ENCODE measurements at places on chromosomes 6 and 20. TPM values are rescaled to one million over a fixed set of nuclear protein-coding genes. Genes with fewer than 3 reads are reported as not detected.

DNA sequence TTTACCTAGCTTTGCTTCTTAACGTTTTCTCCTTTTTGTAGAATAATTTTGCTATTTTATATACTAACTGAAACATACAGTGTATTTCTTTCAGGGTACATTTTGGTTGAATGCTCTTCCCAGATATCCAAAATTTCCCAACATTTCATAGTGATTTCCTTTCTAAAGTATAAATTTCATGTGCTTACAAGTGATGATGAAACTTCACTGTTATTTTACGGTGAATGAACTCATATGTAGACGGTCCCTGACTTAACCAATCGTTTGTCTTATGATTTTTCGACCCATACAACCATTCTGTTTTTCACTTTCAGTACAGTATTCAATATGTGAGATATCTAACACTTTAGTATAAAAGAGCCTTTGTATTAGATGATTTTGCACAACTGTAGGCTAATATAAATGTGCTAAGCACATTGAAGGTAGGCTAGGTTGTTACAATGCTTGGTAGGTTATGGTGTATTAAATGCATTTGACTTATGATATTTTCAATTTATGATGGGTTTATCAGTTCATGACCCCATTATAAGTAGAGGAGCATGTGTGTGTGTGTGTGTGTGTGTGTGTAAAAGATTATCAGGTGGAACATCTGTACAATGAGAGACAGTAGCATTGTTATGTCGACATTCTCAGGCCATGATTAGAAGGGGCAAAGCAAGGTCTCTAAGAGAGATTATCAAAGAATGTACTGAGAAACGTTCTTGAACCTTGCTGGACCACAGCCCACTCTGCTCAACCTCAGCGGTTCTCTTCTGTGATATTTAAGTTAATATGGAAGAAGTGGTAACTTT lies 20.9 kb downstream of the HIVEP1 start:
- no peak for DNase-seq
- peaks cover 60% of the 10 kb centered on the region for H3K36me3 ChIP-seq
- H3K27me3 ChIP-seq: no peaks in the 10 kb centered on the region
- H3K4me1 ChIP-seq: peaks cover 54% of the 10 kb centered on the region
- H3K27ac ChIP-seq: no peak overlapping the region
- no peak overlapping the region for H3K4me3 ChIP-seq

DNA sequence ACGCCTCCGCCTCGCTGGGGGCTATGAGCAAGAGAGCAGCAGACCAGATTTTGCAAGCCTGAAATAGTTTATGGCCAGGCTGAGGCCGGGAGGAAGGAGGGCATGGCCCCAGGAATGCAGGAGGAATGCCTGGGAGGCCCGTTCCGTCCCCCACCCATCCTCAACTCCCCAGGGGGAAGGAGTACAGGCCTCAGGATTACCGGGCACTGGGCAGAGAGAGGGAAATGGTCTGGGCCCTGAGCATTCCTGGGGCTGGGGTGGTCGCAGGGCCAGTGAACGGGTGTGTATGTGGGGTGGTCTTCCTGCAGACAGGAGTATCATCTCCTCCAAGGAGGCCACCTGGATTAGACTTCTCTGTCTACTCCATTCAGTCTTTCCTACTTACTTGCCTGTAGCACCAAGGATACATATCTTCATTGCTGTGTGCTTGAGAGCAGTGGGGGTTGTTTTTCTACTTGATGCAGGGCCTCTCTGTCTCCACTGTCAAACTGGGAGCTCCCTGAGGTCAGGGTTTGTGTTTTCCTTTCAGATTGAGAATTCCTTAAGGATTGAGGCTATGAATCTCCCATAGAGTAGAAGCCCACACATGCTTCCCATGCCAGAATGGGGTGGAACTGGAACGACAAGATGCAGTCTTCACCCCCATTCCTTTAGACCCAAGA lies 81.3 kb downstream of the VEGFA start:
- no peak overlapping the region for H3K27ac ChIP-seq
- DNase-seq: no peak
- no peaks in the 10 kb centered on the region for H3K36me3 ChIP-seq

GRCh38 chr6:25637960-25638434 lies 14.0 kb upstream of the SCGN start:
- H3K4me3 ChIP-seq: no peak overlapping the region
- no peak for DNase-seq
- H3K36me3 ChIP-seq: no peaks in the 10 kb centered on the region
- no peak overlapping the region for H3K27ac ChIP-seq
- H3K4me1 ChIP-seq: no peaks in the 10 kb centered on the region
- peaks cover 31% of the 10 kb centered on the region for H3K27me3 ChIP-seq

- no peak overlapping the region for H3K4me3 ChIP-seq
- H3K4me1 ChIP-seq: peaks cover 32% of the 10 kb centered on the region
- H3K27me3 ChIP-seq: no peaks in the 10 kb centered on the region
- H3K27ac ChIP-seq: no peak overlapping the region
- peaks cover 63% of the 10 kb centered on the region for H3K36me3 ChIP-seq
These were observed 14.3 kb downstream of the THEMIS start for GRCh38 chr6:127886603-127887002.

- peaks cover 2% of the 10 kb centered on the region for H3K36me3 ChIP-seq
- H3K4me3 ChIP-seq: no peak overlapping the region
- no peak for DNase-seq
- peaks cover 8% of the 10 kb centered on the region for H3K4me1 ChIP-seq
- H3K27me3 ChIP-seq: peaks cover 13% of the 10 kb centered on the region
These were observed 11.4 kb downstream of the BFSP1 start for GRCh38 chr20:17519606-17520285.

DNA sequence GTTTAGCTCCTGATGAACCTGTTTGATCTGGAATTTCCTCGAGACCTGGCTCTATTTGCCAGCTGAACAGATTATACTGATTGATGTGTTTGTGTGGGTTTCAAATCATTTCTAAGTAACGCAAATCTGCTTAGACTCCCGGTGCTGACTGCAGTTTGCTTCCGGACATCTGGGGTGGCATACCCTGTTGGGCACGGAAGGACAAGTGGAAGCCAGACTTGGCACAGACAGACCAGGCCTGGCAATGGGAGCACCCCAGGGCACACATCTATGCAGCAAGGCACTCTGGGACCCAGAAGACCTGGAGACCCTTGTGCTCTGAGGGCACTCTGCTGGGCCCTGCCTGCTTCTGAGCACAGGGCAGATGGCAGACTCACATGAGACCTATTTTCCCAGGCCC lies 433.7 kb upstream of the CHD6 start:
- H3K4me1 ChIP-seq: no peaks in the 10 kb centered on the region
- DNase-seq: no peak
- no peak overlapping the region for H3K27ac ChIP-seq
- no peak overlapping the region for H3K4me3 ChIP-seq
- no peaks in the 10 kb centered on the region for H3K27me3 ChIP-seq
- H3K36me3 ChIP-seq: no peaks in the 10 kb centered on the region

DNA sequence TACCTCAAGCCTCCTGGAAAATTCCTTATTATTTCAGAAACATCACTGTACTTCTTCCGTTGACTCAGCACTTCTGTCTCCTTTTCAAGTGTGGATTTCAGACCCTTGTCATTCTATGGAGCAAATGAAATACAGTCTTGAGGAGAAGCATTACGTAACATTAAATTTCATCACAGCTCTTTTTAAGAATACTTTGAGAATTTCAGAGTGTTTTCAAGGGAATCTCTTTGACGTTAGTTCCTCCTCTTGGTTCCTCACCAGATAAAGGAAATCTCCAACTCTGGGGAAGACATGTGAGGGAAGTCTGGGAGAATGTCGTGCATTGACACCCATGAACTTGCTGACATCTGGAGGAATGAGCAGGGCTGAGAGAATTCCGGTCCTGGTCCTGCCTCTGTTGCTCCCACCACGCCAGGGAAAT lies 32.3 kb downstream of the UST start:
- DNase-seq: peak; percentile 45
- no peak overlapping the region for H3K27ac ChIP-seq
- H3K36me3 ChIP-seq: no peaks in the 10 kb centered on the region
- no peak overlapping the region for H3K4me3 ChIP-seq
- H3K27me3 ChIP-seq: peaks cover 14% of the 10 kb centered on the region
- H3K4me1 ChIP-seq: peaks cover 3% of the 10 kb centered on the region

- no peak overlapping the region for H3K27ac ChIP-seq
- H3K4me3 ChIP-seq: no peak overlapping the region
- H3K36me3 ChIP-seq: no peaks in the 10 kb centered on the region
- no peaks in the 10 kb centered on the region for H3K4me1 ChIP-seq
These were observed 19.1 kb upstream of the TSHZ2 start for GRCh38 chr20:52953020-52953419.

GRCh38 chr20:50724112-50724725 lies 7.2 kb upstream of the PARD6B start:
- no peaks in the 10 kb centered on the region for H3K36me3 ChIP-seq
- DNase-seq: no peak
- no peak overlapping the region for H3K27ac ChIP-seq
- peaks cover 11% of the 10 kb centered on the region for H3K4me1 ChIP-seq
- no peaks in the 10 kb centered on the region for H3K27me3 ChIP-seq
- no peak overlapping the region for H3K4me3 ChIP-seq

- no peaks in the 10 kb centered on the region for H3K36me3 ChIP-seq
- no peak overlapping the region for H3K27ac ChIP-seq
- H3K4me1 ChIP-seq: peaks cover 22% of the 10 kb centered on the region
- DNase-seq: peak; percentile 56
- H3K27me3 ChIP-seq: peaks cover 41% of the 10 kb centered on the region
These were observed 1.4 kb downstream of the LRFN2 start for GRCh38 chr6:40585651-40586269.

DNA sequence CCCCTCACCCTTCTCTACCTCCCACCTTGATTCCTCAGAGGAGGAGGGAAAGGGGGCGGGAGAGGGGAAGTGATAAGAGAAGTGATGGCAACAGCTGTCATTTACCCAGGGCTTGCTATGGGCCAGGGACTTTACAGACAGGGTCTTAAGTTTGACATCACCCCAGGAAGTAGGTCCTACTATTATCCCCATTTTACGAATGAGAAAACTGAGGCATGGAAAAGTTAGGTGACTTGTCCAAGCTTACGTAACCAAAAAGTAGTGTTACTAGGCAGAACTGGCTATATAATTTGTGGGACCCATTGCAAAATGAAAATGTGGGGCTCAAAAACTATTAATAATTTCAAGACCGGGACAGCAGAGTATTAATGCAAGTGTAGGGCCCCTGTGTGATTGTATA lies 10.5 kb upstream of the FANCE start:
- no peak for DNase-seq
- H3K36me3 ChIP-seq: no peaks in the 10 kb centered on the region
- no peaks in the 10 kb centered on the region for H3K27me3 ChIP-seq
- H3K4me3 ChIP-seq: no peak overlapping the region

DNA sequence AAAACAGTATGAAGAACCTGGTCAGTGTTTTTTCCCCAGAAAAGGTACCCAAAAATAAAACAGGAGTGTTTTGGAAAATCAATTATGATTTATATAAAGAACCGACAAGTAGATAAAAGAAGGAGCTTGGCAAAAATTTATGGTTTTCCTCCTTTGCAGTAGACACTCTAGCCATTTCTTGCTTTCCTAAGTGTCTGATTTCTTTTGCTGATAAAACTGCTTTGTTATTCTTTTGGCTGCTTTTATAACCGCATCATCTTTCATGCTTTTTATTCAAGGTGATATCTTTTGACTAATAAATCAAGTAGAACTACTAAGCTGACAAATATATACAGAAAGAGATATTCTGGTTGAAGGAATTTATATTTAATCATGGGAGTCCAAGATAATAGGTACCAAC lies 16.6 kb downstream of the ATG5 start:
- peaks cover 40% of the 10 kb centered on the region for H3K36me3 ChIP-seq
- peaks cover 31% of the 10 kb centered on the region for H3K4me1 ChIP-seq
- H3K4me3 ChIP-seq: no peak overlapping the region
- no peak overlapping the region for H3K27ac ChIP-seq

DNA sequence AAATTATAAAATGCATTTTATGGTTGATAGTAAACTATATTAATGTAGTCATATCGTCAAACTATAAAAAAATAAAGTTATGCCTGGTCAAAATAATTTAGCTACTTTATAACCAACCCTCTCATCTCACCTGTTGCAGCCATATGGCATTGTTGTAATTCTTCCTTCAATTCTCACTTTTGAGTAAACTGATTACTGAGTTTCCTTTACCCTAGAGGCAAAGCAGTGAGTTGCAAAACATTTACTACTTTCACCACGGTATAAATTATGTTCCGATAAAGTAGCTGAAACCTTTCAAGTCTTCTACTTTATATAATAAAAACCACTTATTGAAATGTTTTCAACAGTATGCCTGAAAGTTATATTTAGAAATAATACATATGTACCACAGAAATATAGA lies 113.8 kb downstream of the AHI1 start:
- no peak overlapping the region for H3K27ac ChIP-seq
- H3K36me3 ChIP-seq: peaks cover 17% of the 10 kb centered on the region
- no peaks in the 10 kb centered on the region for H3K27me3 ChIP-seq
- H3K4me3 ChIP-seq: no peak overlapping the region

DNA sequence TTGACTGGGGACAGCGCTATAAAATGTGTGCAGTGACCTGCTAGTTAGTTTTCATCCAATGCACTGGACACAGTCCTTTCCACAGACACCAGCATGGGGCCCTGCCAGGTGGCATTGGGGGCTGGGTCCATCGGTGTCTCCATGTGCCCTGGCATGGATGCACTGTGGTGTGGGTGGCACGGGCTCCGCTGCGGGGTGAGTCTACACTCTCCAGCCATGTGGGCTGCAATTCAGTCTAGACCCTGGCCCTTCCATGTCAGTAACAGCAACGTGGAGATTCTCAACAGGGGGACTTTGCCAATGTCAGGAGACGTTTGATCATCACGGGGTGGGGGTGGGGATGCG lies 100.0 kb downstream of the RAMACL start:
- DNase-seq: no peak
- no peaks in the 10 kb centered on the region for H3K27me3 ChIP-seq
- H3K4me3 ChIP-seq: no peak overlapping the region
- peaks cover 12% of the 10 kb centered on the region for H3K36me3 ChIP-seq
- H3K4me1 ChIP-seq: peaks cover 13% of the 10 kb centered on the region
- no peak overlapping the region for H3K27ac ChIP-seq

DNA sequence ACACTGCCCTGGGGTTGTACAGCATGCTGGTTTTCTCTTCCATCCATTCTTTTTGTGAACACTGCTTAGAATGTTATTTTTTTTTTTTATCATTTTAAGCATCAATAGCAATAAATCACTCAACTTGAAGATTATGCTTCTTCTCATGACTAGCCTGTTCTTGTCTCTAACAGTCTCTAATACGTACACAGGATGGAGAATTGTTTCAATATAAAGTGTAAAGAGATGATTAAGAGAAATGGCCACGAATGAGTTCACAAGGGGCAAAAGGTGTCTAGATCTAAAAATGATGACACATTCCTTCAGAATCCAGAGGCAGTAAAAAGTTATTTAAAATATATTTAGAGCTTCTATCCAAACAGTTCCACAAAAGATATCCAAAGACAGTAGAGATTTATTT lies 390.2 kb downstream of the HDGFL1 start:
- no peak overlapping the region for H3K4me3 ChIP-seq
- H3K27me3 ChIP-seq: no peaks in the 10 kb centered on the region
- H3K27ac ChIP-seq: no peak overlapping the region
- H3K4me1 ChIP-seq: peaks cover 22% of the 10 kb centered on the region
- H3K36me3 ChIP-seq: peaks cover 5% of the 10 kb centered on the region

- no peak for DNase-seq
- no peak overlapping the region for H3K4me3 ChIP-seq
- H3K27ac ChIP-seq: no peak overlapping the region
- no peaks in the 10 kb centered on the region for H3K36me3 ChIP-seq
These were observed 60.7 kb downstream of the SLC24A3 start for GRCh38 chr20:19272976-19273654.

The RAET1E gene
- total RNA-seq: not detected

The SEL1L2 gene
- total RNA-seq: not detected

The PRDM13 gene
- total RNA-seq: 0.05 TPM

The SIRPG gene
- total RNA-seq: 33.8 TPM

The TRAPPC3L gene
- total RNA-seq: not detected

The NANP gene
- total RNA-seq: 10.0 TPM
